ENCODE measurements at places on chromosomes 12 and 14. TPM values are rescaled to one million over a fixed set of nuclear protein-coding genes. Genes with fewer than 3 reads are reported as not detected.

GRCh38 chr12:30304528-30304927, 391.1 kb downstream of the IPO8 start:
- H3K4me3 ChIP-seq = no peak overlapping the region
- H3K36me3 ChIP-seq = no peaks in the 10 kb centered on the region
- DNase-seq = no peak
- H3K27ac ChIP-seq = no peak overlapping the region
- no peaks in the 10 kb centered on the region for H3K4me1 ChIP-seq

GRCh38 chr12:87054226-87054625, 798.0 kb upstream of the MGAT4C start:
- no peak overlapping the region for H3K27ac ChIP-seq
- H3K4me3 ChIP-seq = no peak overlapping the region
- H3K4me1 ChIP-seq = no peaks in the 10 kb centered on the region
- DNase-seq = no peak
- no peaks in the 10 kb centered on the region for H3K27me3 ChIP-seq
- no peaks in the 10 kb centered on the region for H3K36me3 ChIP-seq

DNA sequence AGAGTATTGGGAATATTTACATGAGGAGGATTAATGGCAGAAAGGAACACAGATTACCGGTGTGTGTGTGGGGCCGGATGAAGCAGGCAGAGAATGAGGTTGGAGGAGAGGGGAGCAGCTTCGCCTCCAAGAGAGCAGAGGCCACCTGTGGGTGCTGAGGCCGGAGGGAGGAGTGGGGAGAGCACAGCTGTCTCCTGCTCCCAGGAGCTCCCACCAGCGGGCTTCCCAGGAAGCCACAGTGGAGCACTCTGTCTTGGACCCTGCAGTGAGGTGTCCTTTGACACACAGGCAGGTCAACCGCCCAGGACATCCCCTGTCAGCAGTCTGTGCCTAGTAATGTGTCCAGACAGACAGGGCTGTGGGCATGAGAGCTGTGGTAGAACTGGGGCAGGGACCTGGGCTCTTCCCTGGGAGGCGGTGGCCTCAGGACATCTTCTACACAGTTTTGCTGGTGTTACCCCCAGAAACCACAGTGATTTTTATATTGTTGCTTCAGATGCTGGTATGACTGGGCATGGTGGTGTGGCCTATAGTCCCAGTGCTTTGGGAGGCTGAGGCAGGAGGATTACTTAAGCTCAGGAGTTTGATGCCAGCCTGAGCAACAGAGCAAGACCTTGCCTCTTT, 18.5 kb upstream of the AMN start:
- H3K27me3 ChIP-seq = no peaks in the 10 kb centered on the region
- no peak overlapping the region for H3K4me3 ChIP-seq
- no peaks in the 10 kb centered on the region for H3K36me3 ChIP-seq

DNA sequence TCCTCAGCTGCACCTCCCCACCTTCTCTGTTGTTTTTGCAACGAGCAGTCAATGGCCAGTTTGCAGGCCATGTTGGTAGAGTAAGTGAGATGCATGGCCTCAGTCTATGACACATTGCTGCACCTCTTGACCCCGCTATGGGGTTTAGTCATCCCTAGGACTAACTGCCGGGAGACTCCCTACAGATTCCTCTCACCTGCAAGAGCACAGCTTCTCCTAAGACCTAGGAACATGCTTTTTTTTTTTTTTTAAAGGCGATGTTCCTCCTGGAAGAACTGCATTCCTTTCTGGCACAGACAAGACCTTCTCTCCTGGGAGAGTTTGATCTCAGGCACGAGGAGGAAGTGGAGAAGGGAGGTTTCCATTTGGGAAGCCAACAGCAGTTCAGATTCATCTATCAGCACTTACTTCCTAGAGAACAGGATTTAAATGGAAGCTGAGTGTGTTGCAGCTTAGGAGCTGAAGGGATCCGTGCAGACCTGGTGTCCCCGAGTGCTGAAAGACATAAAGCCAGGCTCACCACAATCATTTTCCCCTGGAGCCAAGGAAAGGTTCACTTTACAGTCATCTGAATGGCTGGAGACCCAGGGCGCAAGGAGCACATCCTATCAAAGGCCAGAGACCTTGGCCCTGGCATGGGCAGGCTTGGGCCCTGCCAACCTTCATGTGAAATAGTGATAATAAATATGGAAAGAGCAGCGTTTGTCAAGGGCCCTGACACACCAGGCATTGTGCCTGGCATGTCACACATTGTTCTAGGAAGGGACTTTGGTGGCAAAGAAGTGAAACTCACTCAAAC, 104.1 kb downstream of the LGMN start:
- no peak for DNase-seq
- no peaks in the 10 kb centered on the region for H3K27me3 ChIP-seq
- no peaks in the 10 kb centered on the region for H3K36me3 ChIP-seq
- H3K27ac ChIP-seq = no peak overlapping the region

DNA sequence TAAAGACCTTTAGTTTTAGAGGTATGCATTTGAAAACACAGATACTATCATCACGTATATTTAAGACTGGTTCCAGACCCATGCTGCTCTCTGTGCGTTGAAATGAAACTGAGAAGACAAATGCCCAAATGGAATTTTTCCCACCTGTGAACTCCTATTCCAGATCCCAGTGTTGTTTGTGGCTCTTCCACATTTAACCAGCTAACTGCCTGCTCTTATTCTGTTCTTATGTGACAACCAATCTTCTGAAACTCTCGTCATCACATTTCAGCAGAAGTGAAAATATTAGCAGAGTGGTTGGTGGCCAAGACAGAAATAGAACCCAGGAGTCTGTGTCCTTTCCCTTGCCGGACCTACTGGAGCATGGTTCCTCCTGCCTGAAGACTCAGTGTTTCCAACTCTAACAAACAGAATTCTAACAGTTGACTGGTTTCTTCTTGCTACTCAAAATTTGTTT, 460.2 kb downstream of the RAD51B start:
- DNase-seq = no peak
- H3K27me3 ChIP-seq = no peaks in the 10 kb centered on the region
- H3K27ac ChIP-seq = no peak overlapping the region
- no peaks in the 10 kb centered on the region for H3K36me3 ChIP-seq

- no peak overlapping the region for H3K4me3 ChIP-seq
- DNase-seq = no peak
- no peaks in the 10 kb centered on the region for H3K4me1 ChIP-seq
- no peaks in the 10 kb centered on the region for H3K36me3 ChIP-seq
Observed at GRCh38 chr14:43341921-43342320, 1165.2 kb downstream of the FSCB start.

GRCh38 chr12:49301760-49302159, 6.8 kb downstream of the PRPH start:
- H3K4me3 ChIP-seq = no peak overlapping the region
- no peak for DNase-seq
- no peak overlapping the region for H3K27ac ChIP-seq
- H3K4me1 ChIP-seq = peaks cover 9% of the 10 kb centered on the region
- peaks cover 16% of the 10 kb centered on the region for H3K27me3 ChIP-seq

DNA sequence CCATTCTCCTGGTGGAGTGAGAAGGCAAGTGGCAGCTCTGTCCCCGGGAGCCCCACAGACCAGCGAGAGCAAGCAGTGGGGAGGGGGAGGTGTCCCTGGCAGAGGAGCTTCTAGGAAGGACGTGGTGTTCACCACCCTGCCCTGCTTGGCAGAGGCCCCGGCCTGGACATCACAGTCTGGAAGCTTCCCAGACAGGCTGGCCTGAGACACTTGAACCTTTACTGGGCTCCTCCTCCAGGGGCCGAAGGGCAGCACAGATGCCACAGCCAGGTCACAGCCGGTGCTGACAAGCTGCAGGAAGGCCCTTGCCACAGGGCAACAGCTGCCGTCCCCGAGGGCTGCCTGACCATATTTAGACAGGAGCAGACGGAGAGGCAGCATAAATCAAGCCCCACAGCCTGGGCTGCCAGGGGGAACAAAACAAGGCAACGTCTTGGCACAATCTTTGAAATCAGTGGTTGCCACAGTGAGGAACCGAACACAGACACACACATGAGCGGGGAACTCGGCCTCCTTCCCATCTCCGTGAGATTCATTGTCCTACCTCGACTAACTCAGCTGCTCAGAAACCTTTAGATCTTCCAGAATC, 28.5 kb downstream of the PRIMA1 start:
- H3K4me3 ChIP-seq = no peak overlapping the region
- no peaks in the 10 kb centered on the region for H3K27me3 ChIP-seq
- H3K36me3 ChIP-seq = no peaks in the 10 kb centered on the region

- H3K4me3 ChIP-seq = no peak overlapping the region
- H3K36me3 ChIP-seq = no peaks in the 10 kb centered on the region
- H3K4me1 ChIP-seq = peaks cover 7% of the 10 kb centered on the region
- no peaks in the 10 kb centered on the region for H3K27me3 ChIP-seq
- H3K27ac ChIP-seq = no peak overlapping the region
Observed at GRCh38 chr14:93104961-93105360, 10.8 kb downstream of the ITPK1 start.

DNA sequence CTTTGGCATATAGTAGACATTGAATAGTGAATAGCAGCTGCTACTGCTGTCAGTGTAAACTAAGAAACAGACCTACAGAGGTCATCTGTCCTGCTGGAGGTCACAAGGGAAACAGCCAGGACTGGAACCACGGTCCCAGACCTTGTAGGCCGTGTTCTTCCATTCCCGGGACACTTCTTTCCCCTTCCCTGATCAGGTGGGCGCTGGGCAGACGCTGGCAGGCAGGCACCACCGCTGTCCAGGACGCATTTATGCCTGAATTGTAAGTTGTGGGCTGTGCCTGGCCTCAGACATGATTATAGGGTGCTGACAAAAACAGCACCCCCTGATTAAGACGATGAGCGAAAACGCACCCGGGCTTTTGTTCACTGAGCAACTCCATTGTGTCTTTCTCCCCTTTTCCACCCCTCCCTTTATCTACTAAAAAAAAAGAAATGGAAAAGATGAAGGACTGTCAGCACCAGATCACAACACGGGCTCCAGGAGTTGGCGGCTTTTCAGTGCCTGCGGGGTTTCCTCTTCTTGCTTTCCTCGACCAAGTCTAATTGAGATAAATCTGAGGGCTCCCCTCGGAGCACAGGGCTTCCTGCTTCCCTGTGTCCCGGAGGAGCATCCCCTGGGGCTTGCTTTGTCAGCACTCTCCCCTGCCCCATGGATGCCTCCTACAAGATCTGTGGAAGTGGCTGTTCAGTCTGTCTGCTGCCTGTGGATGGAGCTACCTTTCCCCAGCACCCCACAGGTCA, 80.6 kb downstream of the TSPAN9 start:
- DNase-seq = no peak
- H3K27me3 ChIP-seq = no peaks in the 10 kb centered on the region
- H3K27ac ChIP-seq = no peak overlapping the region
- peaks cover 2% of the 10 kb centered on the region for H3K4me1 ChIP-seq
- H3K4me3 ChIP-seq = no peak overlapping the region

DNA sequence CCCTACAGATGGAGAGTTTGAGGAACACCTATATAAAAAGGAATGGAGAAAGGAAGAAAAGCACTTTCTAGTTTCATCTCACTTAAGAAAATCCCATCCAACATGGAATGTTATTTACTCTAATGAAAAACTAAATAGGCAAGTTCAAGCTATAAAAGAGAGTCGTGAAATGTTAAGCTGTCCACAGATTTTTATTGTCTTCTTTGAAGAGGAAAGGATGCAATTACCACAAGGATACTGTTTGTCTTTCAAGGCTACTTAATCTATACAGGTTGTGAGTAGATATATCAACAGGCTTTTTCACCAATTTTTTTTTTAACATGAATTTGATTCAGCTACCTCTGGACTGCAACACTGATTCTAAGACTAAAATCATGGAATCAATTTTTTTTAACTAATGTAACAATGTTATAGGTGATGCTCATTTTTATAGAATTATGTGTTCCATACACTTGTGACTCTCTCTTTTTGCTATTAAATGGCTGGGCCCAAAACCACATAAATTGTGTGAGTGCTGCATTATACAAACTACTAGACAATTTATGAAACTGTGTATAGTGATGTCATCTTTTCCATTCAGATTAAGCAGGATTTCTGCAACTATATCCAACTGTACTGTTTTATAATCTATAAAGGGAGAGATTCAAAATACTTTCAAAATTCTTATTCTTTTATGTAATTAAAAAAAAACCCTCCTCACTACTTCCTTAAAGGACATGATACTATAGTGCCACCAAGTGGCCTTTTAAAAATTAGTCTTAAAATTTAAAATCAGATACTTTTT, 26.8 kb upstream of the BMAL2 start:
- no peaks in the 10 kb centered on the region for H3K27me3 ChIP-seq
- no peak for DNase-seq
- peaks cover 14% of the 10 kb centered on the region for H3K36me3 ChIP-seq
- no peak overlapping the region for H3K4me3 ChIP-seq

- no peak overlapping the region for H3K4me3 ChIP-seq
- no peaks in the 10 kb centered on the region for H3K36me3 ChIP-seq
- DNase-seq = no peak
- peaks cover 4% of the 10 kb centered on the region for H3K4me1 ChIP-seq
- H3K27me3 ChIP-seq = no peaks in the 10 kb centered on the region
- no peak overlapping the region for H3K27ac ChIP-seq
Observed at GRCh38 chr14:67856827-67857226, 37.2 kb downstream of the RAD51B start.

DNA sequence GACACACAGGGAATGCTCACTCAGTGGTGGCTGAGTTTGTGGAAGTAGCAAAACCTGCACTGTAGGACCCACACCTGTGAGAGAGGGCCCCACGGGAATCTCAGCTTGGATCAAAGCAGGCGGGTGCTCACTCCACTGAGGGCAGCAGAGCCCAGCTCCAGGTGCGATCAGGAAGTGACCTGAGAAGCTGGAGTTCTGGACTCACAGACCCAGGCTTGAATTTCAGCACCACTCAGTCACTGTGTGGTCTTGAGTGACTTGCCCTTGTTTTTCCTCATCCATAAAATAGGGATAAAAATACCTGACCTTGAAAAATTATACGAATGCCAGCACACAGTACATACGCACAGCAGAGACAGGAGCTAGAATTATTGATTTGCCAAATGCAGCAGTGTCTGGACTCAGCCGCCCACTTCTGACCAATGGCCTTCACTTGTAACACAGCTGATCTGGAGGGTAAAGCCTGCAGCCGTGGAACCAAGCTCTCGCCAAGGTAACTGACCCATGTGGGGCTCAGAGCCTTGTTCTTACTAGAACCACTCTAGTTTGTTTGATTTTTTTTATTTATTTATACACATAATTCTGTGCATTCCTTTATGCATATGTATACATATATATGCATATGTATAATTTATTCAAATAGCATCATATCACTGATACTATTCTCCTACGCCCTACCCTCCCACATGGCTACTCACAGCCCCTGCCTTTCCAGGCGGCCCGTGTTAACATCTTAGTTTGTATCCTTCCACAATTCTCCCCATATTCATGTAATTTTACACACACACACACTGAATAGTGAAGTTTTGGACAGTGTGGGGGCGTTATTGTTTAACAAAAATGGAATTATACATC, 53.9 kb downstream of the DPF3 start:
- no peak overlapping the region for H3K27ac ChIP-seq
- H3K36me3 ChIP-seq = no peaks in the 10 kb centered on the region
- H3K4me1 ChIP-seq = no peaks in the 10 kb centered on the region
- no peak overlapping the region for H3K4me3 ChIP-seq
- no peaks in the 10 kb centered on the region for H3K27me3 ChIP-seq
- no peak for DNase-seq

GRCh38 chr12:124293286-124294003, 1.4 kb upstream of the RFLNA start:
- no peak for DNase-seq
- H3K36me3 ChIP-seq = no peaks in the 10 kb centered on the region
- peaks cover 6% of the 10 kb centered on the region for H3K4me1 ChIP-seq
- peaks cover 6% of the 10 kb centered on the region for H3K27me3 ChIP-seq
- H3K4me3 ChIP-seq = no peak overlapping the region
- no peak overlapping the region for H3K27ac ChIP-seq

The RFLNA gene
- not detected for total RNA-seq

The TMEM121 gene
- total RNA-seq = 14.2 TPM

The RD3L gene
- total RNA-seq = not detected

The CLEC6A gene
- not detected for total RNA-seq

The OS9 gene
- total RNA-seq = 274 TPM

The LRTM2 gene
- total RNA-seq = not detected
